Left ventricle myocardium superior (tissue), 1 donor: ENCODE measurements at places on chromosomes 4 and X.
A peak's percentile ranks its signal among the peaks of the same experiment; 100 is the strongest.

DNA sequence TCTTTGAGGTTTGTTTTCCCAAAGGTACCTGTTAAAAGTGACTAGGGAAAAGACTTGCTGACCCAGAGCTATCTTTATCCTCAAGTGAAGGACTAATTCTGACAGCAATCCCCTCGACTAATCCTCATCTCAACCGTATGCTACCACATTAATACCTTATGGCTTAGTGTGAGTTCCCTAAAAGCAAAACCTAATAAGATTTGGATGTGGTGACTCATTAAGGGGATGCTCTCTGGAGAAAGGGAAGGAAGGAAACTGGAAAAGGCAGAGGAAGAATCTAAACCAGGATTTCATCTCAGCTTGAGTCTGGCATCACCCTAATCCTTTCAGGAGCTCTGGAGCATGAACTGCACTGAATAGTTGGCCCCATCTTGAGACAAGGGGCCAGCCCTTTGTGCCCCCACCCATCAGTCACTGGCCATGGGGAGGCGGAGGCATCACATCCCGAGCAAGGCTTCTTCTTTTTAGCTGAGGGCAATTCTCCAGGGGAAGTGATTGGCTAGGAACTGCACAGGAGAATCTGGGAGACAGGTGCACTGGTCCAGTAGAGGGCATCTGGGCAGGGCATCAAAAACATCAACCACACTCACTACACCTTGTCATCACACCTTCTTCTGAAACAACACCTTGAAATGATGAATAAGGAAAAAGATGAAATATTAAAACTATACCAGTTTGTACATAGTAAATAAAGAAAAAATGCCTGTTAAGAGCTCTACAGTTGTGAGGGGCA, 6.9 kb upstream of the BBS7 start:
- no peak for DNase-seq

DNA sequence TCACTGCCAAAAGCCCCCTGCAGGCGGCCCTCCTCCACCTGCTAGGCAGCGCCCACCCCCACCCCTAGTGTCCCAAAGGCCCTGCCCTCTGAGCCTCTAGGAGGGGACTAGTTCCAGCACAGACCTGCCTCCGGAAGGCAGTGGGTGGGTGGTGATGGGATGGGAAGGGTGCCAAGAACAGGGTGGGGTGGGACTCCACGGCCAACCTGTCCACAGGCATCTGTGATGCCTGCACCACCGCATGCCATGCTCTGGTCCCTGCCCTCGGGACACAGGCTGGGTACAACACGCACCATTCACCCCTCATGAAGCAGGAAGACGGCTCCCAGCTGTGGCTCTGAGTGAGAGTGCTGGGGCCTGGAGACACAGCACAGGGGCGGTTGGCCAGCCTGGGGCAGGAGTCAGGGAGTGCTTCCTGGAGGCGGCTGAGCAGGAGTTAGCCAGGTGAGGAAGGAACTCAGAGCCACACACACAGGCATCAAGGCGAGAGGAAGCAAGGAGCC, 243.1 kb upstream of the PSAPL1 start:
- DNase-seq: peak; percentile 8

DNA sequence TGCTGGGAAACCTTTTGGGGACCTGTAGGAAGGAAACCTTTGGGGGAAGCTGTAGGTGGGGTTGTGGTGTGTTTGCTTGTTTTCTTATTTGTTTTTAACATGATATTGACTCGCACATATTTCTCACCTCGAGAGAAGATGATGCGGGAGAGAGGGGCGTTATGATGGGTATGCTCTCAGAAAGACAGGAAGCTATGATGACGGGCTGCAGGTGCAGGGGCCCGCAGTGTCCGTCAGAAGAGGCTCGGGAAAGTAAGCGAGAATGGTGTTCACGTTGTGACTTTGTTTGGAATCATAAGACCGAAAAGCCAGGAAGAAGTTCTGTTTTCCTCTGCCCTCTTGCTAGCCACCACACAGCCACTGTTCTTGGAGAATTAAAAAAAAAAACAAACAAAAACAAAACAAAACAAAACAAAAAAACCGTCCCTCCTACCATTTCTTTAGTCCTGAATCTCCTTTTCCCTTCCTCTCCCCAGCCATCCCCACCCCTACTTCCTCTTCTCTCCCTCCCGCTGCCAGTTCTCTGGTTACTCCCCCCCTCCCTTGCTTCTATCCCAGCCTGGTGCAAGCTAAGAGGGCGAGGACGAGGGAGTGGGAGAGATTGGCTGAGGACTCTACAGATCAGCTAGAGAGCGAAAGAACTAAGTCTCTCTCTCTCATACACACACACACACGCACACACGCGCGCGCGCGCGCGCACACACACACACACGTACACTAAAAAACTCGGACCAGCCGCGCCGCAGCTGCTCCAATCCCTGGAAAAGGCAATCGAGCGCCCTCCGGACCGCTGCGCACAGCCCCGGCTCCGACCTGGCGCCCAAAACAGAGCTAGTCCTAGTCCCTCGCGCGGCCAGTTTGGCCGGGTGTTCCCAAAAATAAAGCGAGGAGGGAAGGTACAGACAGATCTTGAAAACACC, at the start of gene BMP3:
Gene BMP3, plus strand, starts transcription at position 648 of the 920 bp plus-strand sequence. CDS start 577 bp downstream, outside the sequence.
- peak; percentile 26 for DNase-seq

DNA sequence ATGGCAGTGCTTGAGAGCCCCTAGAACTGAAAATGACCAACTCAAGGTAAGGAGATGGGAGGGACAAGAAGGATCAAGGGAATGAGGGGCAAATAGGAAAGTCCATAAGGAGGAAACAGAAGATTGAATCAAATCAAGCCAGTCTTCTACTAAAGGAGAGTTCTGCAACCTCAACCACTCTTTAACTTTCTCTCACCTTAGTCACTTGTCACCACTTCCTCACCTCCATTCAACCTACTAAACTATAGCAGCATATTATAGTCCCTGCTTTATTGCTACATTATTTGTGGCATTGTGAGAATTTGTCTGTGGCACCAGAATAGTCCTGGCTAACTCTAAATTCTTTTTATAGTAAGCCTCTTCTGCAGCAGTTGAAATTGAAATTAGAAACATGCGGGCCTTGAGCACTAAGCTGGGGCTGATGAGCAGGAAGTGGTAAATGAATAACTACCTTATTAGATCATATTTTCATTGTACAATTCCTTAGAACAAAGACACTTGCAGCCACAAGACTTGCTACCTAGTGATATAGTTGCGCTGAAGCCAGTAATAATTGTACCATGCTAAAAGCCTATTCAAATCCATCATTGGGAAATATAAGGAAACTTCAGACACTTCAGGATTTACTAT, 336.9 kb downstream of the ZNF674 start:
- no peak for DNase-seq

GRCh38 chrX:2607113-2607512, 84.0 kb upstream of the CD99 start:
- DNase-seq: no peak

DNA sequence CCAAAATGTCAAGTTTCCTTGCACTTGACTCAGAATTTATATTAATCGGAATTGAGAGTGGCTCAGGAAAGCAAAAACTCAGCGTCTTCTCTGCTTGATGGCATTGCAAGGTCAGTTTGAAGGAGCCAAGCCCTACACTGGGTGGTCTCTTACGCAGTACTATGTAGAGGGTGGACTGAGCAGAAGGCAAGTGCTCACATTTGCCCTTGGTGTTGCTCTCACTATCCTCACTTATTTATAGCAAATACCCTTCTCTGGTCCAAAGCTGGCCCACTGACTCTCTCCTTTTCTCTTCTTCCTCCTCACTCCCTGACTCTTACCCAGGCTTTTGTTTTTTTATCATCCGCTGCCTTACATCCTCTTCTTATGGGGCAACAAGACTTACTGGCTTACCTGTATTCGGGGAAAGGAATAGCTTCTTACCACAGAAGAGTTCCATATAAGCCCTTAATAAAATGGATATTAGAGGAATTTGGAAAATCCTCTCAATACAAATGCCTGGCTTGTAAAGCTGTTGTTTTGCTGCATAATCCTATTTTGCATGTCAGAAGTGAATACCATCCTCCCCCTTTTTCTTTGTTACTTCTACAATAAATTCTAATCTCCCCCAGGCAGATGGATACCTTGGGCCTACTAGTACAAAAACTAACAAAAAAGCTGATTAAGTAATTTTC, 24.8 kb upstream of the GATB start:
- no peak for DNase-seq

- DNase-seq: no peak
These were observed 2.3 kb upstream of the ZCCHC4 start for GRCh38 chr4:25310066-25310802.

DNA sequence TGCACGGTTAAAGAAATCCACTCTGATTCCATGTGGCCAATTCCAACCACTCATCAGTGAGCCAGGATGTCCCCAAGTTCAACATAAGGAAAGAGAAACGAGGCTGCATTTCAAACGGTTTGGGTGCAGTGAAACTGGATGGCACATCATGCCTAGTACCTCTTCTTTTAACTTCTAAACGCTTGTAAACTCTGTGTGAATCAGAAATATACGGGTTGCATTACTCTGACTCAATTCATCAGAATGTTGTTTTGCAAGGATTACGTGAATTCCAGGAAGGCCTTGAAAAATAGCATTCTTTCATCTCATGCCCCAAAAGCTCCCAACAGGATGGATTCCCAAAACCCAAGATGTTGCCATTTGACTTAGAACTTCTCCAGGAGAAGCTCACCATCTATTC, 270.4 kb downstream of the LDB2 start:
- DNase-seq: no peak

DNA sequence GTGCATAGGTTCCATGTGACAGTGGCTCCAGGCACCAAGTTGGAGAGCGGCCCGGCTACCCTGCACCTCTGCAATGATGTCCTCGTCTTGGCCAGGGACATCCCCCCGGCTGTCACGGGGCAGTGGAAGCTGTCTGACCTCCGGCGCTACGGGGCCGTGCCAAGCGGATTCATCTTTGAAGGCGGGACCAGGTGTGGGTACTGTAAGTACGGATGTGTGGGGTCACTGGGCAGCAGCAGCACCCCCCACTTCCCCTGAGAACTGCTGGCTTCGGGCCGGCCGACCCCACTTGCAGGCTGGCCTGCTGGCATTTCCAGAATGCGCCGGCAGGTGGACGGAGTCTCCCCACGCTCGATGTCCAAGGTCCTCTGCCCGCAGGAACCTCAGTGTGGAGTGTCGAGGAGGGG, 13.2 kb downstream of the DOK7 start:
- peak; percentile 26 for DNase-seq

GRCh38 chr4:8164194-8164565, 5.6 kb upstream of the ABLIM2 start:
- peak; percentile 26 for DNase-seq

DNA sequence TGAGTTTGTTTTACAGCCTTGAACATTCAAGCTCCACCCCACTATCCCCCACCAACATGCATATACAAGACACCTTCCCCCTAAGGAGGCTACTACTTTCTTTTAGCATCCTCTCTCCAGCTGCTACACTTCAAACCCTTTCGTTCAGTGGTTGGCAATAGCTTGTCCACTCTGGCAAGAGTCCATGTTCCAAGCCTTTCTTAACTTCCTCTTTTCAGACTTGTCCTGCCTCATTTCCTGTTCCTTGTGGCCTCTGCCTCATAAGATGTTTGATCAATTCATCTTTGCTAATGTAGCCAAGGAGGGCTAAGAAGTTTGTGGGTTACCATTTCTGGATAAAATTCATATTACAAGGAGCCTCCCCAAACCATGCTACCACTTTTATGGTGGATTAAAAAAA, 20.8 kb upstream of the ZCCHC12 start:
- DNase-seq: no peak

GRCh38 chrX:47608130-47608810, 11.4 kb downstream of the SYN1 start:
- no peak for DNase-seq

DNA sequence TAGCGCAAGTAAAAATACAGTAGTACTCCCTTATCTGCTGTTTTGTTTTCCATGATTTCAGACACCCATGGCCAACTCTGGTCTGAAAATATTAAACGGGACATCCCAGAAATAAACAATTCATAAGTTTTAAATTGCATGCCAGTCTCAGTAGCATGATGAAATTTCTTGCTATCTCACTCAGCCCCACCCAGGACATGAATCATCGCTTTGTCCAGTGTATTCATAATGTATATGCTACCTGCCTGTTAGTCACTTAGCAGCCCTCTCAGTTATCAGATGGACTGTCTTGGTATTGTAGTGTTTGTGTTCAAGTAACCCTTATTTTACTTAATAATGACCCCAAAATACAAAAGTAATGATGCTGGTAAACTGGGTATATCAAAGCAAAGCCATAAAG, 158.2 kb upstream of the DDIT4L start:
- DNase-seq: no peak

DNA sequence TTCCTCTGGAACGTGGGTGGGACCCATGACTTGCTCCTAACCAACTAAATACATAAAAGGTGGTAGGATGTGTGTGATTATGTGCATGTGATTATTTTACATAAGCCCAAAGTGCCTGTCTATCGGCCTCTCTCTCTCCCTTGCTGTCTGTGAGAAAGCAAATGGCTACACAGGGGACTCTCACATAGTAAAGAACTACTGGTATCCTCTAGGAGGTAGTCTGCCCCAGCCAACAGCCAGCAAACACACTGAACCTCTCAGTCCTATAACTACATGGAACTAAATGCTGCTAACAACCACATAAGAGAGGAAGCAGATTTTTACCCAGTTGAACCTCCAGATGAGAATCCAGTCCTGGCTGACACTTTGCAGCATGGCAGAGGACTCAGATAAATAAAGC, 1249.4 kb downstream of the ADGRL3 start:
- no peak for DNase-seq

DNA sequence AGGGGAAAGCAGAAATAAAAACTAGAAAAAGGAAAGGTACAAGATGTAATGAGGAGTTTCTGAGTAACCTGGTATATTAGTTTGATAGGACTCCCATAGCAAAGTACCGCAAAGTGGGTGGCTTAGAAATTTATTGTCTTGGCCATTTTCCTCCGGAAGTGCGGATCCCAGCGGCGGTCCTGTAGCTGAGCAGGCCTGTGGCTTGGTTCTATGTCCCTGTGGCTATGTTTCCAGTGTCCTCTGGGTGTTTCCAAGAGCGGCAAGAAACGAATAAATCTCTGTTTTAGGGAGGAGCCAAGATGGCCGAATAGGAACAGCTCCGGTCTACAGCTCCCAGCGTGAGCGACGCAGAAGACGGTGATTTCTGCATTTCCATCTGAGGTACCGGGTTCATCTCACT, 44.0 kb upstream of the LDB2 start:
- DNase-seq: no peak

DNA sequence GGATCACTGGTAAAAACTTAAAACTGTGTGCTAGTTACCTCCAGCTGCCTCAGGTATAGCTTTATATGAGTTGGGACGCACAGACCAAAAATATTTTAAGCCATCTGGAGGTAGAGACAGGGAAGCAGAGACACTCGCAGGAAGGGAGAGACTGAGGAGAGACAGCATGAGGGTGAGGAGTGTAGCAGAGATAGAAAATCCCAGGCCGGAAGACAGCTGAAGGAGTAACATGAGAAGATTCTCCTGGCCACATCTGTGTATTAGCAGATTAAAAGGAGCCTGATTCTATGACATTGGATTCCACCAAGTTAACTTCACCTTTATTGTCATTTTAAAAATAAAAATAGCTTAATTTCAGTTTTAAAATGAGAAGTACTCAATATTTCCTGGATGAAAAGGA, 84.3 kb downstream of the PDLIM5 start:
- DNase-seq: no peak

DNA sequence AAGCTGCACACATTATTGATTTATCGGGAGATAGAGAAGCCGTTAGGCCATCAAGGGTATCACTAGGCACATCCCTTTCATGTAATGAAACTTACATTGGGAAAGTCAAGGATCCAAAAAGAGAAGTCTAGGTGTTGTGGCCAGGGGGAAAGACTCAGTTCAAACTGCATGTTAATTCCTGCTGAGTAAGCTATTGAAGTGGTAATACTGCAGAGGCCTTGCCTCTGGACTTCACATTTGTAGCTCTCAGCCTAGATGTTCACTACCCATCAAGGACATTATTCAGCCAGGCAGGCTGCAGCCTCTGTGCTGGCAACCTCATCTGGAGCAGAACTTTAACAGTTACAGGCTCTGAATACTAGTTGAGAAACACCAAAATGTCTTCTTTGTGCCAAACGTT, 2094.5 kb upstream of the AGA start:
- DNase-seq: no peak
